ENCODE measurements at places on chromosomes 11 and 22.

- no peak for DNase-seq
Measured at GRCh38 chr11:35118906-35119305, 20.1 kb upstream of the CD44 start.

DNA sequence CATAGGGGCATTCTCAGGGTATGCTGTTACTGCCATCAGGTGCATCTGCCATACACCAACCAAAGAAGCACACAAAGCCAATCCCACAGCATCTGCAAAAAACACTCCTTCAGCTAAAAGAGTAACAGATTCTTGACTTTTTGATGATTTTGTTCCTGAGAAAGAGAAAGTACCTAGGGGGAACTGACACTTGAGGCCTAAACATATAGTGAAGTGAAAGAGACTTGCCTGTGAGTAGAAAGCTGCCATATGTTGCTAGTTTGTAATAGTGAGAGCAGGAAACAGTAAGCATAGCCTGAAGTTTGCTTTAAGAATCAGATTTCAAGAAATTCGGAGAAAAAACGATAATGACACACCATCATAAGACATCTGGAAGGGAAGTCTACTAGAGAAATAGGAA is 97.9 kb upstream of the CTSC start:
- no peak for DNase-seq

GRCh38 chr11:127108838-127109237 is 108.3 kb upstream of the KIRREL3 start:
- no peak for DNase-seq

GRCh38 chr11:98549571-98549970 is 471.2 kb upstream of the CNTN5 start:
- no peak for DNase-seq

DNA sequence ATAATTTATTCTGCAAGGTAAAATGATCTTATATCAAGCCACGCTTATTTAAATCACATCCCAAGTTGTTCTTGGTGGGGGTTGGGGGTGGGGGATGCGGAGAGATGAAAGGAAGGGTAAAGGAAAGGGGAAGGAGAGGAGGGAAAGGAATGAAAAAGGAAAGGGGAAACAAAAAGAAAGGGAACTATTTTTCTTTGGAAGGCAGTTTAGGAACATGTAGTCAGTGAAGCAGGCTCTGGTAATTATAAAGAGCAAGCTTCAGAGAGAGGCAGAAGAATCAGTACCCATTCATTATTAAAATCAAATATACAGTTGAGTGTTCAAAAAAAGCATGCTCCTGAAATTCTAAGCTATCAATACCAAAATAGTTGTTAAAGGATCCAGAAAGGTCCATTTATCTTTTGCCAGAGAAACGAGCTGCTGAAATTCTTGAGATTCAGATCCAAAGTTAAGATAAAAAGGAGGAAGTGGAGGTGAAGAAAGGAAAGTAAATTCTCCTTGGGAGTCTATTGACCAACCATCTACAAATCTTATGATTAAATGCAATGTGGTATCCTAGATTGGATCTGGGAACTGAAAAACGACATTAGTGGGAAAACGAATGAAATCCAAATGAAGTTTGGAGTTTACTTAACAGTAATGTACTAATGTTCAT is 107.4 kb downstream of the SGSM3 start:
- no peak for DNase-seq

DNA sequence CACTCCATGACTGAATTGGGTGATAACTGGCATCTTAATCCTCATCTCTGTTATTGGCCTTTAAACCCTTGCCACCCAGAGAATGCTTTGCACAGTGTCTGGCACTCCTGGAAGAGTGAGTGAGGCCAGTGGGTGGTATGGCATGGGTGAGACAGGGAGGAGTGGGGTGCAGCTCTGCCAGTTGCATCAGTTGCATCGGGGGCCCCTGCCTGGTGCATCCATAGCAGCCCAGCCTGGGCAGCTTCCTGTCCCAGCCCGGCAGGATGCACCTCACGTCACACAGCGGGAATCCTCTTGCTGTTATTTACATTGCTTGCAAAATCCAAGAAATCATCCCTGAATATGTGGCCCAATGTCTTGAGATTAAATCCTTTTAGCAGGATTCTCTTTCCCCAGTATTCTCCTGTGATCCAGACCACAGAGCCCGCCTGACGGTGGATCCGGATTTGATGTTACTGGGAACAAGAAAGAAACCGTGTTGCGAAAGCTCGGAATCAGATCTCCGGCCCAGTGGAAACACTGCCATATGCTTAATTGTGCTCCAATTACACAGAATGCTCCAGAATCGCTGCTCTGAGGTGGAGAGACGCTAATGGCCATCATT is 37.6 kb upstream of the MN1 start:
- no peak for DNase-seq

- no peak for DNase-seq
Measured at GRCh38 chr11:37182031-37182430, 584.0 kb upstream of the RAG2 start.

DNA sequence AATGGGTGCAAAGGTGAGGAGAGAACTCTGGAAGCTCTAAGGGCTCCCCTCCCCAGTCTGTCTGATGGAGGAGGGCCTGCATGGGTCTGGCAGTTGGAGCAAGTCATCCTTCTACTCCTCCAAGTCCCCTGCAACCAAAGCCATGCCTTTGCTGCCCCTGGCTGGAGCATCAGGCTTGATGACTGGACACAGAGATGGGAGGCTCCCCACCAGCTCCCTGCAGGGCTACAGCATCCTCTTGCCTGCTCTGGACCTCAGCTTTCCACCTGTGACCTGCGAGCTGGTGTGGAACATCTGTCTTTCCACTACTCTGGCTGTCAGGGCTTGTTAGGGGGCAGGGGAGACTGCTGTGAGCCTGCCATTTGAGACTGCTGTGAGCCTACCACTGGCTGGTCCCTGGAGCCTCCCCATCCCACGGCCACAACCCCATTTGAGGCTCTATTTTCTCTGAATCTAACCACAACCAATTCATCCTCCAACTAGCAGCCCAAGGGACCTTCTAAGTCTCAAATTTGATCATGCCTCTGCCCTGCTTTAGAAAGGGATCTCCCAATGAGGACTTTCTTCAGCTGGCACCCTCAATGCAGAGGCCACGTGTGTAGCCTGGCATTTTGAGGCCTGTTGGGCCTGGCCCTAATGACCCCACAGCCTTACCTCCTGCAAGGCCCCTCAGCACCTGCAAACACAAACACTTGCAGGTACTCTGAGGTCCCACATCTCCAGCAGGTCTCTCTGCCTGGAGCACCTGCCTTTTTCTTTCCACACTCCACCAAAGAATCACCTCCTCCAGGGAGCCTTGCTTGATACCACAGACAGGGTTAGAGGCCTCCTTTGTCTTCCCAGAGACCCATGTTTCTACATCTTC is 9.9 kb downstream of the P2RY6 start:
- DNase-seq: no peak
